ENCODE measurements at places on chromosomes 2 and 18.

GRCh38 chr2:37324536-37324785 is 172 bp downstream of the PRKD3 start:
- DNase-seq, result no peak

GRCh38 chr2:112958428-112959108 is 19.2 kb upstream of the IL36G start:
- DNase-seq, result peak; percentile 52

DNA sequence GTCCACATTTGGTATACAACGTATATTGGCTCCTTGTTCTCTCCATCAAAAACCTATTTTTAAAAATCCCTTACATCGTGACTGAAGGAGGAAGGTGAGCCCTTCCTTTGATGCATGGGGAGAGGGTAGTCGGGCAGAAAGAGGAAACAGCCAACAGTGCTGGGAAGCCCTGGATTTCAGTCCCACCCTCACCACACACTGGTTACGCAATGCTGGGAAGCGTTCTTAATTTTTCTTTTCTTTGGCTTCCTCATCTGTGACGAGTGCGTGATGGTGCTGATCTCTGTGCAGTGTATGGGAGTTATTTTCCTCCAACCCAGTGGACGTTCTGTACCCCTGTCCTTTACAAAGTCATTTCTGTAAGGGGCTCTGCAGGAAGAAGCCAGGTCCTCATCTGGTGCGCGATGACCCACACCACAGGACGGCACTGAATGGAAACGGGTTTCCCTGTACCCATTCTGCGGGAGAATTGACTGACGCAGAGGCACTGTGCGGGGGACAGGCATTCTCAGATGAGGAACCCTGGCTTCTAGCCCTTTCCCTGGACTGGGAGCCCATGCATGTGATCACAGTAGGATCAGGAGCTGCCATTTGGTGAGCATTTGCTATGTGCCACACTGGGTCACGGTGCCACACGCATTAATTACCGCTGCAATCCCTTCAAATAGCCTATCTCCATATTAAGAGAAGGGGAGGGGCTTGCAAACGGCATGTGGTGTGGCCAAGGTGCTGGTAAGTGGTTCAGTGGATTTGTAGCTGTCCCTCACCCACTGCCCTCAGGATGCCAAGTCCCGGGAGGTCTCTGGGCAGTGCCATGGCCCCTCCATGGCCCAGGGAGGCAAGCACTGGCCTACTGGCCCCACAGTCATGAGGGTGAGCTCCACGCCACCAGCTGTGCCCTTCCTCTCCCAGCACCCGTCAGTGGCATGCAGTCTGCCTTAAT is 4.3 kb downstream of the COLEC11 start:
- no peak for DNase-seq

- DNase-seq, result peak; percentile 61
Measured at GRCh38 chr2:233331536-233331935, 22.8 kb upstream of the DGKD start.

- DNase-seq, result no peak
Measured at GRCh38 chr2:241136661-241137260, 12.5 kb downstream of the PASK start.

GRCh38 chr2:220275454-220275853 is 648.0 kb downstream of the SLC4A3 start:
- no peak for DNase-seq
